ENCODE measurements at places on chromosomes 4 and X.

DNA sequence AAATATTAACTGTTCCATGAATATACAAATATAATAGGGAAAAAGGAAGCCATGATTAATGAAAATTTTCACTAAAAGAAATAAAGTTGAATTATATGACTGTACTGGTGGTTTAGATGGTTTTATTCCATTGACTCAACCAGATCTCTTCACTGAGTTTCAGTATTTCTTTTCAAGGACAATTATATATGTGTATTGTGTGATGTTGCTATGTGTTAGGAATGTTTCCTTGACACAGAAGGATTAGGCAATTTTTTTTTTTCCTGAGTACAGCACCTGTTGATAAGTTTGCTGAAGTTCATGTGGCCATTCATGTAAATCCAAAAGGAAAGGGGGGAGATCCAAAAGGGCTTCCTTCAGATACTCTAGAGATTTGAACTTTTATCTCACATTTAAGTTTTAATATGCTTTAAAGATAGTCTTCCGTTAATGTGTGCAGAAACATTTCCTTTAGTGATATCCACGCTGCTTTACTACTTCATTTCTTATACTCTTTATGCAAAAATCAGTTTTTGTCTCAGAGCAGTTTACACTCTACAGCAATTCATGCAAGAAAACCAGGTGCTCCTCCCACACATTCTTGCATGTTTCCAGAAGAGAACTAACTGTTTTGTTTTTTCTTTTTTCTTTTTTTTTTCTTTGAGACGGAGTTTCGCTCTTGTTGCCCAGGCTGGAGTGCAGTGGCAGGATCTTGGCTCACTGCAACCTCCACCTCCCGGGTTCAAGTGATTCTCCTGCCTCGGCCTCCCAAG is 249.1 kb downstream of the RPA4 start:
- DNase-seq: no peak

DNA sequence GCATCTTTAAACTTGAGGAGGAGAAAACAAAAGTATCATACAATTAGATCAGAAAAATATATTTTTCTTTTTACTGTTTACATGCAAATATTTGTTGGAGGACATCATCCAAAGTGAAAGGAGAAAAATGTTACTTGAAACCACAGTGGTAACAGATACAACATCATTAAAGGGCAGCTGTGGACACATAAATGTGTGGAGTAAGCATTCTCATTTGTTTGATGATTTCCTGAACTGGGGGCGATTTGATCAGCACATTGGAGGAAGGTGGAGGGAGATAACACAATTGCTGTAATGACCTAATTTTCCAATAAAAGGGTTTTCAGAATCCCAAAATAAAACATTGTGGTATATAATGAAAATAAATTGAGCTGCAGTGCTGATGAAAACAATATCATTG is 314.5 kb upstream of the HS3ST1 start:
- no peak for DNase-seq

- DNase-seq: no peak
These were observed 109.1 kb upstream of the BMP3 start for GRCh38 chr4:80921441-80921840.

GRCh38 chr4:3701271-3701734 is 64.9 kb upstream of the ADRA2C start:
- DNase-seq: peak; percentile 75

DNA sequence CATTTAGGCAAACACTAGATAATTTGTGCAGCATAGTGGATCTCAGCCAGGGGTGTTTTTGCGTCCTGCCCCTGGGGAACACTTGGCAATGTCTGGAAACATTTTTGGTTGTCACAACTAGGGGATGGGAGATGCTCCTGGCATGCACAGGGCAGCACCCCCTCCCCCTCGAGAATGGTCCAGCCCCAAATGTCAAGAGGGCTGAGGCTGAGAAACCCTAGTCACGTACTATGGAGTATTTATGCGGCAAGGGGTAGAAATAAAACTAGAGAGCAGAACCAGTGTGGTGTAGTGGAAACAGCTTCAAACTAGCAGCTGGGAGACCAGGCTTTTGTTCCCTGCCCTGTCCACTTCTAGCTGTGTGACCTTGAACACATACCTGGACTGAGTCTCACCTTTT is 38.2 kb upstream of the CLCN4 start:
- no peak for DNase-seq

GRCh38 chrX:42127563-42127962 is 204.2 kb upstream of the CASK start:
- DNase-seq: no peak

DNA sequence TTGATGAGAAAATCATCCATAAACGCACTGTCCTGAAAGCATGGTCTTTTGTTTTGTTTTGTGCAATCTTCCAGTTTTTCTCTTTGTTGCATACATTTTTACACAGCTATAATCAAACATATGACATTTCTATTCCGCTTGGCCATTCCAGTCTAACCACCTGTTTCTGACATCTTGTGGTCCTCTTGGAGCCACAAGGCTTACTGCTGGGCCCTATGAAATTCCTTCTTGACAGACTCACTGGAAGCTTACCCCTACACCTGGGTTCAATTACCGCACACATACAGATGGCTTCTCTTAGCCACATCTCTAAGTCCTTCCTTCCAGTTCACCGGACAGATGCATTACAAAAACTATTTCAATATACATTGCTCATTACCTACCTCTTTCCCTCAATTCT is 72.4 kb downstream of the PAPSS1 start:
- no peak for DNase-seq

DNA sequence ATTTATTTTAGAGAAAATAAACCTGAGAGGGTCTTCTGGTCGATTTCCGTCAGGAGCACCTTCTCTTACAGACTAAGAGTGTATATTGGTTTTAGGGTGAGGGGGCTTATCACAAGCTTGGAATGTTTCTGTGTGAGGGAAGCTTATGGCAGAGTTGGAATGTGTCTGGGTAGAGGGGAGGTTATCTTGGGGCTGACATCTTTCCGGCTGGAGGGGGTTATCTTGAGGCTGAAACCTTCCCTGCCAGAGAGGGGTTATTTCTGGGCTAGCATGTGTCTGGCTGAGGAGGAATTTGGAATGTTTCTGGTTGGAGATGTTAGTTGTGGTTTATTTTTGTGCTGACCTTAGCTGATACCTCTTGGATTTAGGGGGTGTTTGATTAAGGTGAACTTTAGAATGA is 1312.1 kb downstream of the ADGRL3 start:
- DNase-seq: no peak

DNA sequence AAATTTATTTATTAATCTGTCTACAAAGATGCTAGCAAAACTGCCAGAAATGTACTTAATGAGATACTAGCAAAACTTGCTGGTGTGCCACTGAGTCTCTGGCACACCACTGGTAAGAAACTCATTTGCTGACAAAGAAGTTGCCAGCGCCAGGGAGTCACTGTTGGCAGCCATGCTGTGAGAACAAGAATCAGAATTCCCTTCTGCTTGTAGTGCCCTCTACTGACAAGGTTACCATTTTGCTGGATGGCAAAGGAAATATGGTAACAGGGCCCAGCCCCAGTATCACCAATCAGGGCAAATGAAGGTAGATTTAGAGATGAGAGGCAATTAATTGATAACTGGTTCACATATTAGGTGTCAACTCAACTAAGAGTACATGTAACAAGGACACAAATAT is 750.1 kb upstream of the ADGRL3 start:
- no peak for DNase-seq

- DNase-seq: no peak
These were observed 2197.7 kb downstream of the ARAP2 start for GRCh38 chr4:34046580-34046979.

DNA sequence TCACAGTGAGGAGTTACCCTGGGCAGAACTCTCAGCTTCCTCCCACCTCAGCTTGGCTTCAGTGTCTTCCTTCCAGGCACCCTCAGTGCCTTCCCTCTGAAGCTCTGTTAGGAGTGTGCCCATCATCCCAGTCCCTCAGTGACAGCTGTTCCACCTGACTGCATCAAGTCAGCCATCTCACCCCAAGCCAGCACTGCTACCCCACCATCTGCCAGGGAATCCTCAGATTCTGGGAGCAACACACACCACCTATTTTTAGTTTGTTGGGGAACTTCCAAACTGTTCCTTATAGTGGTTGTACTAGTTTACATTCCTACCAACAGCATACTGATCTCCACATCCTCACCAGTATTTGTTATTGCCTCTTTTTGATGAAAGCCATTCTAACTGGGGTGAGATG is 182.9 kb downstream of the RELL1 start:
- no peak for DNase-seq

DNA sequence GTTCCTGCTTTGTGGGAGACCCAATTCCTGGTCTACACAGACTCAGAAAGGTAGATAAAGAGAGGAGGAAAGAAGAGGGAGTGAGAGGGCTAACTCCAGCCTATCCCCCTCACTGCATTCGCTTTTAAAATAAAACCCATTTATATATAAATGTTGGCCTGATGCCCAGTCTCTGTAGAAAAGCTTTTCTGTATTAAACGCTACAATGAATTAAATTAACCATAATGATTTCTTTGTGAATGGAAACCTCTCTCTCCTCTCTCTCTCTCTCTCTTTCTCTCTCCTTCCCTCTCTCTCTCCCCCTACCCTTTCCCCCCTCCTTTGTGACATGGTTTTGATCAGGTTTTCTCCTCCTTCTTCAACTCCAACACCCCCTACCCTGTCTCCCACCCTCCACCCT is 34.8 kb downstream of the PJA1 start:
- DNase-seq: no peak

- no peak for DNase-seq
These were observed 105.1 kb downstream of the FNIP2 start for GRCh38 chr4:158873795-158874401.

DNA sequence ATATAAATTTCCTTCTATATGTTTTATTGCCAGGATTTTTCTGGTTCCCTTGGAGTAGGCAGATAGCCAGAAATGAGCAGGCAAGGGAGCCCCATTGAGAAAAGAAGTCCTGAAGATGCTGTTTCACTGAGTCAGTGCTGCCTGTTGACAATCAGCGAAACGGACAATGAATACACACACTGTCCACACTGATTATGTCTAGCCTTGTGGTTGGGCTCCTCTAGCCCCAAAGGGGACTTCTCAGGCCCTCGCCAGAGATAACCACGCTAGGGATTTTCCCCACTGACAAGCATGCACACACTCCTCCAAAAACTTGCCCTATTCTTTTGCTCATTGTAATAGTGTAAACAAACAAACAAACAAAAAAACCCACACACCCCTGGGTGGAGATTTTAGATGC is 369.3 kb downstream of the DMD start:
- DNase-seq: no peak

DNA sequence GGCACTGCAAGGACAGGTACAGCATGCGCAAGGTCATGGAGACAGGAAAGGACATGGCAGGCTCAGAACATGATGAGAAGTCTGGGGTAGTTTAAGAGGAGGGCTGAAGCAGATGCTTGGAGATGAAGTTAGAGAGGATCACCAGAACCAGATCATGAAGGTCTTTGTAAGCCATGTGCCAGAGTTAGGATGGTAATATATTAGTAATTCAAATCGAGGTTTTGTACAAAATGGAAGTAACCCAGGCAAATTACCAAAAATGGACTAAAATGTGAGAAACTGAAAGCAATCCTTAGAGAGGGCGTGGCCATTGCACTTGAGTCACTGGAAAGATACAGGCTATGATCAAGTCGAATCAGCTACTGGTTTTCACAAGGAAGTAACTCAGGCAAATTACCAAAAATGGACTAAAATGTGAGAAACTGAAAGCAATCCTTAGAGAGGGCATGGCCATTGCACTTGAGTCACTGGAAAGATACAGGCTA is 13.5 kb downstream of the RXFP1 start:
- DNase-seq: no peak

- DNase-seq: peak; percentile 31
These were observed at the start of gene AFF2 for GRCh38 chrX:148500423-148501385. Gene AFF2, plus strand, starts transcription at chrX:148500617. Its CDS starts 481 bp downstream, at chrX:148501098.

GRCh38 chrX:54043056-54043455 is 1.2 kb downstream of the PHF8 start:
- DNase-seq: no peak

DNA sequence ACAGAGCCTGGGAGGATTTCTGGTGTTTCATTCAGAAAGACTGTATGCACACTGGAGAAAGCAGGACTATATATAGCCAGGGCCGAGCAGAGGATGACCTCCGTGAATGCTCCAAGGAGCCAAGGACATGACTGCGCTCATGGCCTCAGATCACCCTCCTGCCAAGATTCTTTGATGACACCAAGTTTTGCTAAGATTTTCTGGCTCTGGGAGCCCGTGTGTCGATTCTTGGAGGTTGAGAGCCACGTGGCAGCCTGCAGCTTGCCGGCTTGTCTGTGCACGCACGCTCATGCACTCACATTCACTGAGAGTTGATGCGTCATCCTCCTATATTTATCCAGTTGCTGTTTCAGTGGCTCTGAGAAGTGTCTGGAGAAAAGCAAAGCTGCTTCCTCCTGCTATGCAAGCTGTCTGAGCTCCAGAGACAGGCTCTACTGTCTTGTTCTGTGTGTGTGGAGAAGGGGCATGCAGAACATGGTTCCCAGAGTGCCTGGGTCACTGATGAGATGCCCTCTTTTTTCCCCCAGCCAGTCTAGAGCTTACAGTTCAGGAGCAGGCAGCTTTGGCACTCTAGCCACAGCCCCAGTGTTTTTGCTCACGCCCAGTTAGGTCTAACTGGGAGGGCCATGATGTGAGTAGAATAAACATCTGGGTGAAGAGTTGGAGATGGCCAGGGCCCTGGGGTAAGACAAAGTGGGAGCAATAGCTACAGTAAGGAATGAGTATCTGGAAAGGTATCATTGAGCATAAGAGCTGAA is 64.9 kb upstream of the SCOC start:
- no peak for DNase-seq

- no peak for DNase-seq
These were observed 154.9 kb downstream of the ASB9 start for GRCh38 chrX:15114743-15115566.

DNA sequence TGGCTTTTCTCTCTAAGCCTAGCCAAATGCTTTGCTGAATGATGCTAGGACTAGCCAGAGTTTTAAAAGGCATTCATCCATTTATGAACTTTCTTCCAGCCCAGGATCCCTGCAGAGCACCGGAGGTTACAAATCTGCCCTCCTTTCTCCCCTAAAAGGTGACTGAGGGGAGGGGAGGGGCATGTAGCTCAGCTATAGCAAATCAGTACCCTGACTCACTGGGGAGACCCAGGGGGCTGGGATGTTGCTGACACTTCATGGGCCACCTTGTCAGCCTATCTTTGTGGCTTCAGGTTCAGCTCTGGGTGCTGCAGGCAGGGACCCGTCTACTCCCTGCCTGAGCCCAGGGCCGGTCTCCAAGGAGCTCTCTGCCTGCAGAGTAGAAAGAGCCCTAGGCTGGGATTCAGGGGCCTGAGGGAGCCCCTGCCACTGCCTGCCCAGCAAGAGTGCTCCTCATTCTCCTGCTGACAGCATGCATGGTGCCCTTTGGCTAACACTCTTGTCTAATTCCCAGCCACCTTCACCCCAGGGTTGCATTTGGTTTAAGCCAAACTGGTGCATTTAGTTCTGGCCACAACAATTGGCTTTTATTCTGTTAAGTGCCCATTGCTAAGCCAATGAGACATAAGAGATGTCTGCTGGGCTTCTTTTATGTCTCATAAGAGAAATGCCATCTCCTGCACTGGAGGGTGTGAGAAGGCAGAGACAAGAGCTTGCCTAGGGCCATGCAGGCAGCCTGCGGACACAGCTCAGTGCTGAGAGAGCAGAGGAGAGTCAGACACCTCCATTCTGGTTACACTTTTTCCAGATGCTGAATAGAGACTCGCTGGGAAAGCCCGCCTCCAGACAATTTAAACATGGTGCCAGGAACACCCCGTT is 11.9 kb upstream of the UBA6 start:
- no peak for DNase-seq

Measured in upper lobe of left lung (tissue), 6 donors.